Kidney epithelial cell (primary cell): ENCODE measurements at places on chromosomes 12 and 14. TPM values are rescaled to one million over a fixed set of nuclear protein-coding genes. Genes with fewer than 3 reads are reported as not detected.
A peak's percentile ranks its signal among the peaks of the same experiment; 100 is the strongest.

The PFDN5 gene
- total RNA-seq = 291 and 301 TPM in 2 replicates

GRCh38 chr12:75683220-75683619, 171.8 kb upstream of the KRR1 start:
- no peak for DNase-seq

GRCh38 chr14:50040895-50041465, 75.4 kb downstream of the VCPKMT start:
- DNase-seq = no peak

DNA sequence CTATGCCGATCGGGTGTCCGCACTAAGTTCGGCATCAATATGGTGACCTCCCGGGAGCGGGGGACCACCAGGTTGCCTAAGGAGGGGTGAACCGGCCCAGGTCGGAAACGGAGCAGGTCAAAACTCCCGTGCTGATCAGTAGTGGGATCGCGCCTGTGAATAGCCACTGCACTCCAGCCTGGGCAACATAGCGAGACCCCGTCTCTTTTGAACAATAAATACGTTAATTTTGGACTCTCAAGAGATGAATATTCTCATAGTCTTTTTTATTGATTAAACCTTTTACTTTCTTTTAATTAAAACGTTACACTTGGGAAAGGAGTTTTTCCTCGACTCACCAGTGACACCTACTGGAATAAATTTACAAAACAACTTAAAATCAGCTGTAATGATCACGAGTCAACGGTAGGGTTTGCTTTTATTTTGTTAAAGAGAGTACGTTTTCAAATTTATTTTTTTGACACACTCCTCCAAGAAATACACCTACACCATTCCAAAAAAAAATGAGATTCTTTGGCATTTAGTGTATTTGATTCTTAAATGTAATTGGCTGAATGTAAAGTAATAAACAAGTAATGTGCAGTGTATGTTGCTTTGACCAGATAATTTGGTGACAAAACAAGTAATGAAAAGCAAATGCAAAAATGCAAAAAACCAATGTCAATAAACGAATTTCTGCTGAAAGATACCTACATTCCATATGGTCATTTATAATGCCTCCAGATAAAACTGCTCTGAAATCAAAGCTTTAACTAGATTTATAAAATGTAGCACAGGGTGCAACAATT, 687 bp upstream of the RPS29 start:
- DNase-seq = peak; percentile 34

DNA sequence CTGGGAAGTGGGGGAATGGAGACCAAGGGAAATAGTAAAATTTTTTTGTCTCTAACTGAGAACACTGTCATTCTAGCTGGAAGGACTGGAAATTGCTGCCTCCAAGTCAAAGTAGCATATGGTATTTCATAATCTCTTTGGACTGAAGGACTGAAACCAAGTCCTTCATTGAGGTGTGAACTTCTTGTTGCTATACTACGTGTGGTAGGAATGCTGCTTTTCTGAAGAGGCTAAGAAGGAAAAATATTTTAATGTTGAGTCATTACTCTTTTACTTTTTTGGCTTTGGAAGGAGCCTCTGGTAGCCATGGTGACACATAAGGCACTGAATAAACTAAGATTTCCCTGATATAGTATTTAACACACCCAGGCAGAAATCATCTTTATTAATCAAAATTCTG, 465.4 kb downstream of the NPAS3 start:
- peak; percentile 42 for DNase-seq

The KRT75 gene
- total RNA-seq = not detected in 2 replicates

DNA sequence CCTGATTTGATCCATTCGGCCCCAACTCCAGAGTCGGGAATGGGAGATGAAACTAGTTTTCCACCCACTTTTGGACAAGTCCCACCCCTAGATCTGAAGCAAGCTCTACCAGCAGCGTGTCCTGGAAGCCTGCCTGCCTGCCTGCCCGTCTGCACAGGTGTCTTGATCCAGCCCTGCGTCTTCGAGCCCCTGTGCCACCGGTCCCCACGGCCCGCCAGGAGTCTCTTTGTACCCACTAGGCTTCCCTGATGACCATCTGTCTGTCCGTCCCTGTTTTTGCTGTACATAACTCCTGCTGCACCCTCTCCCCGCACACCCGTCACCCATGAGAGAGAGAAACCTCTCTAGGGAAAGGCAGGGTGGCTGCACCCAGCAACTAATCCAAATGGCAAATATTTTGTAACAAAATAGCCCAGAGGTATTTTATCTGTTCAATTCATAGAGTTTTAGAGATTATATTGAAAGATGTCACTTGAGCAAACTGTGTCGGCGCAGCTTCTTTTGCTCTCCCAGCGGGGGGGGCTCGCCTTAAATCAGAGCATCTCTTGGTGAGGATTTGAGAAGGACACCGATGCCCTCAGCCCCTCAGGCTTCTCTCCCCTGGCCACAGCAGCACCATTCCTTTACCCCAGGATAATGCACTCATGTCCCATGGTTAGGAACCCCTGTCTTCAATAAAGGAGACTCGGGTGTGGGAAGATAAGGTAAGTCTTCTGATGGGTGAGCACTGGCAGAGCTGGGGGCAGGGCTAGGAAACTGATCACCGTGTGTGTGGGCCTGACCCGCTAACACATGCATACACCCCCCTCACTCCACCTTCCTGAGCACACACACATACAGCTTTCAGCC, 35.8 kb downstream of the SLC6A12 start:
- no peak for DNase-seq

GRCh38 chr14:36517242-36518030, 2.6 kb downstream of the NKX2-1 start:
- no peak for DNase-seq

The DEPDC4 gene
- total RNA-seq = 0.14 and 1.0 TPM in 2 replicates

The HSPB8 gene
- 43.3 and 44.2 TPM in 2 replicates for total RNA-seq

The STON2 gene
- 17.9 and 20.2 TPM in 2 replicates for total RNA-seq
